ENCODE measurements at places on chromosomes 4 and X.

GRCh38 chrX:130094696-130095095, 15.6 kb downstream of the ELF4 start:
- no peak for DNase-seq

GRCh38 chrX:41889317-41890025, 33.9 kb downstream of the CASK start:
- DNase-seq: no peak

DNA sequence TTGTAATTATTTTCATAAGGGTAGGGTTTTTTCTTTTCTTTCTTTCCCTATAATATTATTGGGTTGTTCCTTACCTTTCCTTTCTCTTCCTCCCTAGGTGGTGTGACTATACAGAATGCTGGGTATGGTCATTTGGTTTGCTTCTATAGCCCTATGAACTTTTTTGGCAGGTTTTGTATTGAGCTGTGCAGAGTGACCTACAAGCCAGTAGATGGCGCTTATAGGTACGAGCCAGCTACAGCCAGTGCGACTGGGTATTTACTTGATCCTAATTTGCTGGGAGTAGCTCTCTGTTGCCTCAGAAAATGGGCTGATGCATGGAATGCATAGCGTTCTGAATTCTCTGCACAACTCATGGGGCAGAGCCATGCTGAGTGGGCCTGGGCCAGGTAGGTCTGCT, 423.3 kb downstream of the MAGEE1 start:
- no peak for DNase-seq

DNA sequence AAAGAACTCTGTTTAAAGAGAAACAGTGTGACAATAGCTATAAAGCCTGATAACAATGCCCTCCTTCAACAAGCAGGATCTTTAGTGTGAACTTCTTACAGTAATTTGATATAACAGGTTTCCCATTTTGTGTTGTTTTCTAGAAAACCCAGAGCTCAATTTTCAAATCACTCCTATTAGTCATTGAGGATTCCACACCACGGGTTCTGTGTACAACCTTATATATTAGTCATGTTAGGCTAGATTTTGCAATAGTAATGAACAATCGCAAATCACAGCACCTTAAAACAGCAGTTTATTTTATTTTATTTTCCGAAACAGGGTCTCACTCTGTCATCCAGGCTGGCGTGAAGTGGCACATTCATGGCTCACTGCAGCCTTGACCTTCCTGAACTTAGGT, 1020.9 kb upstream of the INTU start:
- no peak for DNase-seq

GRCh38 chr4:14880805-14881204, 121.5 kb upstream of the CPEB2 start:
- no peak for DNase-seq

DNA sequence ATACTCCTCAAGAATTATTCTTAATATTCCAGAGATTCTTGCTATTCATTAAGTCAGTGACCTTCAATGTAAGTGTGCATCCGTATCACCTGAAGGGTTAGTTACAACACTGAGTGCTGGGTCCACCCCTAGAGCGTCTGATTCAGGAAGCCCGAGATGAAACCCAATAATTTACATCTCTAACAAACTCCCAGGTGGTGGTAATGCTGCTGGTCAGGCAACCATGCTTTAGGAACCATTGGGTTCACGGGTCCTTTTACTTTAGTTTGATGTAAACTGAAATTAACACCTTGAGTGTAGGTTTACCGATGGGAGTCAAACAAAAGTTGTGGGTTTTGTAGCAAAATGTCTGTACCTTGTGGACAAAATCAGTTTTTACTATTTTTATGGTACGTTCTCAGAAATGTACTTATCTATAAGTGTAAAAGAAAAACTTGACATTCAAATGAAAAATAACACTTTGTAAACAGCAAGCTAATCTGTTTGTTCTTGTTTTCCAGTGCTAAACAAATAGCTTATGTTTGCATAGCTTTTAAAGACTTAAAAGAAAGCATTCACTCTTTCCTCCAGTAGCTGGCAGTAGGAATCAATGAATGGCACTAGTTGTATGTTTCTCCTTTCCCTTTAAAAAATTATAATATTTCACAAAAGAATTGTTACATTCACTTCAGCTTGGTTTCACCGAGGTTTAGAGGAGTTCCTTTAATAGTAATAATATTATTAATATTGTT, 32.7 kb downstream of the ACE2 start:
- no peak for DNase-seq

GRCh38 chr4:113350576-113350975, 301.1 kb downstream of the ANK2 start:
- DNase-seq: no peak

DNA sequence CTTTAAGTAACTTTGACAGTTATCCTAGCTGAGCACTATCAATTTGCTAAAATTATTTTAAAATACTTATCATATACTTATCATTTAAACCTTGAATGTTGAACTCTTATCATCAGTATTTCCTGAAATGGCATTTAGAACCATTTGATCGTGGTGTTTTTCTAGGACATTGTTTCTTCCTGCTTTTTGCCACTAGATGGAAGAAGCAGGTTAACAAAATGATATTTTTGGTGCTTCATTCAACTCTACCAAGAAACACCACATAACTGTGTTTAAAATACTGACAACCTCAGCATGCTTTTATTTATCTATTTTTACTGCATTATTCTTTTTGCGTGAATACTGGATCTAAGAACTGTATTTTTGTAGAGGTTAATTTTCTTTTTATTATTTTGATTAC, 44.6 kb downstream of the C4orf33 start:
- DNase-seq: no peak

DNA sequence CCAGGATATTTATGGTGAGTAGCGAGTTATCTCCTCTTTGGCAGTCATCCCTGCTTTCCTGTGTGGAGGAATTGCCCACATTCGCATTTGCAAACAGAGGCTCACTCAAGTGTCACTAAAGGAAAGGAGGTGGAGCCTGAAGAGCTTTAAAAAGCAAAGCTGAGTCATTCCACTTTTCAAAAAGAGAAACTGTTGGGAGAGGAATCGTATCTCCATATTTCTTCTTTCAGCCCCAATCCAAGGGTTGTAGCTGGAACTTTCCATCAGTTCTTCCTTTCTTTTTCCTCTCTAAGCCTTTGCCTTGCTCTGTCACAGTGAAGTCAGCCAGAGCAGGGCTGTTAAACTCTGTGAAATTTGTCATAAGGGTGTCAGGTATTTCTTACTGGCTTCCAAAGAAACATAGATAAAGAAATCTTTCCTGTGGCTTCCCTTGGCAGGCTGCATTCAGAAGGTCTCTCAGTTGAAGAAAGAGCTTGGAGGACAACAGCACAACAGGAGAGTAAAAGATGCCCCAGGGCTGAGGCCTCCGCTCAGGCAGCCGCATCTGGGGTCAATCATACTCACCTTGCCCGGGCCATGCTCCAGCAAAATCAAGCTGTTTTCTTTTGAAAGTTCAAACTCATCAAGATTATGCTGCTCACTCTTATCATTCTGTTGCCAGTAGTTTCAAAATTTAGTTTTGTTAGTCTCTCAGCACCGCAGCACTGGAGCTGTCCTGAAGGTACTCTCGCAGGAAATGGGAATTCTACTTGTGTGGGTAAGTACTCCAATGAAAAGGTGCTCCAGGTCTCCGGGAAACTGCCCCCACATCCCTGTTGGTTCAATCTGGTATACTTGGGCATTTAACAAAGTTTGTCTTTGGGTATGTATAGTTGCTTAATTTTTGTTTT, at the start of gene EGF:
Gene EGF (plus strand): TSS at position 178 of the 890 bp plus-strand sequence. CDS start 453 bp downstream, at position 631.
- DNase-seq: no peak

DNA sequence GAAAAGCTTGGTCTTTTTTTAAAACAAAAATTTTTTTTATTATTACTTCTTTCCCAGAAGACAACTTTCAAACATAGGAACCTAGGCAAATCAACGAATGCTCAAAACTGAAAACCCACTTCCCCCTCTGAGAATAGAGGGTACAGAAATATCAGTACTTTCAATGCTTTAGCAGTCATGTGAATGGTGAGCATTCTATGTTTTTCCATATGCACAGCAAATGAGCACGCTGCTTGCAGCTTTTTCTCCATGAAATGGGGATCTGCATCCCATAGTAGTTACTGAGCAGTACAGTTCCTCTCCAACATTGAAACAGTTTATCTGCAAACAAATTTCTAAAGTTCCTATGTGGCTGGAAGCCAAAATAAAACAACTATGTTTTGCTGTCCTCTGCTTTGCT, 108.4 kb upstream of the BMP2K start:
- no peak for DNase-seq
